SK-N-DZ (cell line): ENCODE measurements at places on chromosomes 11 and 22.
A peak's percentile ranks its signal among the peaks of the same experiment; 100 is the strongest.

DNA sequence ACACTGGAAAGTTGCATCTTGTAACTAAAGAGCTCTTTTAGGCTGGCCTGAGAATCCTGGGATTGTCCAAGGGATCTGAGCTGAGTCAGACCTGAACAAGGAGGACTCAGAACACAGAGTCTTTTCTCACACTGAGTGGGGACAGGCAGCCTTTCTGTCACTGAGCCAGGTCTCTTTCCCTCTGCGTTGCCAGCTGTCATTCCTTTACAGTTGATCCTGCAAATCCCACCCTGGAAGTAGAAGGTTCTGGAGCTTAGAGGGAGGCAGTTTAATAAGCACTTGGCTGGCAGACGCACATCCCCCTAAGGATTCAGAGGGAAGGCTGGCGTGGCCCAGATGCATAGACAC, 76.3 kb upstream of the SUSD2 start:
- no peak for DNase-seq

DNA sequence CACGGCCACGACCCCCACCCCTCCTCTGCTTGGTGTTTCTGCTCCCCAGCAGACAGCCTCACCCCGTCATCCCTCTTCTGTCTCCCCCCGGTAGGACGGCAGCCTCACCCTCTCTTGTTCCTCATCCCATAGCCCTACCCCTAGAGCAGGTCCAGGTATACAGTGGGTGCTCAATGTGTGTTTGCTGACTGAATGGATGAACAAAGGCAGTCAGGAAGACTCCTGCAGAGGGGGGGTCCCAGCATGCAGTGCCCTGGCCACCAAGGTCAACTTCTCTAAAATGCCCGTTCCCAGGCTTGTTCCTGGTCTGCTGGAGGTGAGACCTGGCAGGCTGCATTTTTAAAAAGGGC, 34.7 kb upstream of the FADD start:
- no peak for DNase-seq

- DNase-seq = no peak
Measured at GRCh38 chr11:14342906-14343305, 16.1 kb downstream of the RRAS2 start.

- DNase-seq = no peak
Measured at GRCh38 chr11:17917556-17917955, 95.3 kb downstream of the SERGEF start.

GRCh38 chr22:29827091-29827490, 11.0 kb downstream of the ASCC2 start:
- DNase-seq = no peak

DNA sequence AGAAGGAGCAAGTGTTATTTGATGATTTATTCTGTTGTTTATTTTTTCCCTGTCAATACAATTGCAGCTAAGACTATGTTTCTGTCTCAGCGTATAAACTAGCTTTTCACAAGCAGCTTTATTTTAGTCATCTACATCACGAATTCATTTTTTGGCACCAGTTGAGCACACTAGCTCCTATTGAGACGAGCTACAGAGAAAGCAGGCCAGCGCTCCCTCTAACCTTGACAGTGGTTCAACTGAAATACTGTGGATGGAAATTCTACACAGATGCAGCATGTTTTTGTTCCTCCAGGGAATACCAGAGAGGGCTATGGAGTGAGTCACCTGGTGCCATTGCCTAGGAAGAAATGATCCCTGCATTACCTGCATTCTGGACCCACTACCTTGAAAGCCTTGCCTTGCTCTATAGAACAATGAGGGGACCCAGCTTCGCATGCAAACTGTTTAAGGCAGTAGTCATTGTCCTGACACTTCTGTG, 108.2 kb upstream of the ARHGAP42 start:
- no peak for DNase-seq

GRCh38 chr11:125451400-125452124, 44.5 kb downstream of the FEZ1 start:
- DNase-seq = peak; percentile 72

- no peak for DNase-seq
Measured at GRCh38 chr11:2689651-2690575, 9.9 kb downstream of the KCNQ1OT1 start.

DNA sequence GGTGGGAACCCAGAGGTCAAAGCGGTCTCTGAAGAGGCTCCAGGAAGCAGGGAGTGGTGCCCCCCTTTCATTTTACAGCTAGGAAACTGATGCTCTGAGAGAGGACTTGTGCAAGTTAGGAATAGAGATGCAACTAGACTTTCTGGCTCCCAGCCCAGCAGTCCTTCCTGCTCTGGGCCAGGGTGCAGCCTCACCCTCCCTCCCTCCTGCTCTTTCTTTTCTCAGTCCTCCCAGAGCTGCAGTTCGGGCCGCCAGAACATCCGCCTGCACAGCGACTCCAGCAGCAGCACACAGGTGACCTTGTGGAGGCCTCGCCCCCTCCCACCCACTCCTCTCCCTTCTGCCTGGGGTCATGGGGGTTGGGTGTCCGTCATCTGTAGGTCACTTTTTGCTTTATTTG, 51.5 kb downstream of the LHFPL7 start:
- DNase-seq = no peak

- DNase-seq = no peak
Measured at GRCh38 chr11:126101930-126102283, 39.2 kb upstream of the CDON start.

- no peak for DNase-seq
Measured at GRCh38 chr22:28506150-28506535, 173.5 kb downstream of the TTC28 start.

DNA sequence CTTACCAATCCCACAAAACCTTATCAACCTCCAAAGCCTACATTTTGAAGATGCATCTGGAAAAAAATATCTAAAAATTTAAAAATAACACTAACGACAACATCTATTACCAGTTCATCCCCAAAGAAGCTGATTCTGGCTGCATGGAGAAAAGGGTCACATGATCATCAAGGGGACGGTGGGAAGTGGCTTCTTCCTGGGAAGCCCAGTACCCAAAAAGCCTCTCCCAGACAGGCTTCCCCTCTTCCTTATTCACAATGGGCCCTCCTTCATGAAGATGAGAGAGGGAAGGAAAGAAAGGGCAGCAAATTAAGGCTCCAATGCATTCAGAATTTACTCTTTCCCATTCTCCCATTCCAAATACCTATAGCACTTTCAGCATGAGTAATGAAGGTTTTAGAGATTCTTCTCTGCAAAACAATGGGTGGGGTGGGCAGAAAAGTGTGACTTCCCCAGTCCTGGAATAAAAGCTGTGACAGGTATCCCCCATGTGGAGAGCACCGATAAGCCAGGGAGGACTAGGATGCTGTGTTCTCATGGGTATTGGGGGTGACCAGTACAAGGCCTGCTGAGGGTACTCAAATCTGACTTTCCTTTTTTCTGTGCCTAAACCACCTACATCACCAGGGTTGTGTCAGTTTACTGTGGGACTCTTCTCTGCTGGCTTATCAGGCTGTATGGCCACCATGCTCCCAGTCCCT, 88.2 kb downstream of the SIK3 start:
- no peak for DNase-seq

- DNase-seq = no peak
Measured at GRCh38 chr11:104725796-104726408, 172.4 kb downstream of the CASP12 start.

- no peak for DNase-seq
Measured at GRCh38 chr11:102306817-102307726, 10.2 kb upstream of the BIRC3 start.

DNA sequence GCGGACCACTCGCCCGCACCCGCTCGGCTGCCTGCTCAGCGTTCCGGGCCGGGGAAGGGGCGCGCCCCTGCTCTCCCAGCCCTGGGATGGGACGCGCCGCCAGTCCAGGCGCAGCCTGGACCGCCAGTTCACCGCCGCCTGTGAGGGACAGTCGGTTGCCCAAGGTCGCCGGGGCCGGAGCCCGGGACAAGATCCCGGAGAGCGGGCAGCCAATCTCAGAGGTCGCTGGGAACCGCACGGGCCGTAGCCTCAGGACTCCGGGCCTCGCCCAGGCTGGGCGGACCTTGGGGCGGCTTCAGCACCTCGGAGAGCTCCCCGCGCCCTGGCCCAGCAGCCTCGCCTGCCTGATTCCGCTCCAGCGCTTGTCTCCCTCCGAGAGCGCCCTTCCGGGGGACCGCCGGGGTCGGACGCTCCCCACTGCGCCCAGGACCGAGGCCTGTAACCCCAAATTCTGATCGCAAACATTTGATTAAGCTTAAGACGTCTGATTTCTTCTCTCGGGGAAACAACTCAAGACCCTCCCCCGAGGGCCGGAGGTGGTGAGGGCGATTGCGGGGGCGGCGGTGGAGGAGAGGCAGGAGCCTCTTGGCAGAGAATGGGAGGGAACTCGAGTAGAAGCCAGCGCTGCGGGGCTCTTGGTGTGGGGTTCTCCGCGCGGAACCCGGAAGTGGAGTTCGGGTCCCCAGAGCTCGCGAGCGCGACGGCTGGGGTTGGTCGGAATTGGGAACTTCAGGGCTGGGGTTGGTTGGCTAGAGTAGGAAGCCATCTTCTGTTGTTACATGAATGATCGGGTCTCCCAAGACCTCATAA, 1.1 kb upstream of the CHRM4 start:
- peak; percentile 54 for DNase-seq

- DNase-seq = no peak
Measured at GRCh38 chr11:125273519-125274000, 109.0 kb downstream of the PKNOX2 start.

DNA sequence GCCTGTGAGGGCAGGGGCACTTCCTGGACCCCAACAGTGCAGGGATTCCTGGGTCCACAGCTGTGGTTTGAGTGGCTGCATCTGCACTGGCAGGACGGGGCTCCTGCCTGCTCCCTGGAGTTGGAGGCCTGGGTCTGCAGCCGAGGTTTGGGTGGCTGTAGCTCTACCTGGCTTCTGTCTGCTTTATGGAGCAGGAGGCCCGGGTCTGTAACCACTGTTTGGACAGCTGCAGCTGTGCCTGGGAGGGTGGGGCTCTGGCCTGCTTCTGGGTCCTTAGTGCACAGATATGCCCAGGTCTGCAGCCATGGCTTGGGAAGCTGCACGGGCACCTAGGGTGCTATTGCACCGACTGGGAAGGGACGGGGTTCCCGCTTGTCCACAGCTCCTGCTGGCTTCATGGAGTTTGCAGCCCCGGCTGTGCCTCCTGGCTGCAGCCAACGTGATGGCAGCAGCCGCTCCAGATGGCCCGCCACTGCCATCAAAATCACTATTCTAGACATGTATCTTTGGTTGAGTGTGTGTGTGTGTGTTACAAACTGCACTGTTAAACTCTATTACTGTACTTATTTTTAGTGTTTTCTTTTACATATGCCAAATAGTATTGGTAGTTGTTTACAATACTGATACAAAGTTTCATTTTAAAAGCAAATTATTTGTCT, 412.3 kb upstream of the KIRREL3 start:
- DNase-seq = no peak

DNA sequence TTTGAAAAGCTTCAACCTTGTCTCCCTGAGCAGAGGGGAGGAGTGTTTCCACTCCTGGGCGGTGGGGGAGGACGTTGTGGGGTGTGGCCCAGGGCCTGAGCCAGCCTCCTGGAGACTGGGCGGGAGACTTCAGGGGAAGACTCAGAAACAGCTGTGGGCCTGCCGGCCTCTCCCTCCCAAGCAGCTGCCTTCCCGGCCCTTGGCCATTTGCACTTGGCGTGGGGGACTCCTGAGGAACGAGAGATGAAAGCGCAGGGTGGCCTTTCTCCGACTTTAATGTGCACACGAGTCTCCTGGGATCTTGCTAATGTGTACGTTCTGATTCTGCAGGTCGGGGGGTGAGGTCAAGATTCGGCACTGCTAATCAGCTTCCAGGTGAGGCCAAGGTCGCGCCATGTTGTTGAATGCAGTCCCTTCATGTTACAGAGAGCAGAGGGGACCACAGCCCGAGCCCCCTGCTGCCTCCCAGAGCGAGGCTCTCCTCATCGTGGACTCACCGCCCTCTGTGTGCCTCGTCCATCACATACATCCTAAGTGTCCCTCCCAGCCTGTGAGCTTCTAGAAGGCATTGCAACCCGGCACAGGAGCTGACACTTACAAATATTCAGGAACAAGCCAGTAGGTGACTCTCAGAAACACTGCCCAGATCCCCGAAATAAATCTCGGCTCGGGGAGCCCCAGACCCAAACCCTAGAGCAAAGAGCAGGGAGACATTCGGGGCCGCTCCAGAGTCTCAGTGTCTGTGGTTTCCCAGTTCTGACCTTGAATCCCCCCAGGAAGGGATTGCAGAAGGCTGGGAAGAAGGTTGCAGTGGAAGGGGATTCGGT, 7.7 kb downstream of the LIF start:
- no peak for DNase-seq

GRCh38 chr11:72338741-72339140, 94.8 kb upstream of the PHOX2A start:
- DNase-seq = no peak
